CD4-positive, alpha-beta T cell treated with Interleukin-4 for 4 hours (primary cell): ENCODE measurements at places on chromosomes 3 and 15.

GRCh38 chr3:177807150-177807875 lies 610.0 kb upstream of the TBL1XR1 start:
- DNase-seq: no peak

GRCh38 chr3:125482406-125482805 lies 37.6 kb downstream of the SNX4 start:
- DNase-seq: no peak

GRCh38 chr3:113270068-113270467 lies 58.7 kb downstream of the BOC start:
- DNase-seq: no peak

DNA sequence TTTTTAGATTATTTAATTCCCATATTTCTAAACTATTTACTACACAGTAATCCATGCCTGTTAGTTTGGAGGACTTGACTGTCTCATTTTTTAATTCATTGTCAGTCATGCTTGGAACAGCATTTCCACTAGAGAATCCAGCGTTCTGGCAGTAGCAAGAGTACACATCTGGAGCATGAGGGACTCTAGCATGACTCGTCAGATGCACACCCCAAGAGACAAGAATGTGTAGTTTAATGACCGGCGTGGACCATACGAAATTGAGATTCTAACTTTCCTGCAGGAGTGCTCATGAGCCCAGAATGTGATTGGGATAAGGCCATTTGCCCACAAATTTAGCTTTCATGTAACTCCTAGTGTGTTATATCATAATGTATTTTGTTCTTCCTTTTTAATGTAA lies 48.9 kb downstream of the ASB7 start:
- no peak for DNase-seq

DNA sequence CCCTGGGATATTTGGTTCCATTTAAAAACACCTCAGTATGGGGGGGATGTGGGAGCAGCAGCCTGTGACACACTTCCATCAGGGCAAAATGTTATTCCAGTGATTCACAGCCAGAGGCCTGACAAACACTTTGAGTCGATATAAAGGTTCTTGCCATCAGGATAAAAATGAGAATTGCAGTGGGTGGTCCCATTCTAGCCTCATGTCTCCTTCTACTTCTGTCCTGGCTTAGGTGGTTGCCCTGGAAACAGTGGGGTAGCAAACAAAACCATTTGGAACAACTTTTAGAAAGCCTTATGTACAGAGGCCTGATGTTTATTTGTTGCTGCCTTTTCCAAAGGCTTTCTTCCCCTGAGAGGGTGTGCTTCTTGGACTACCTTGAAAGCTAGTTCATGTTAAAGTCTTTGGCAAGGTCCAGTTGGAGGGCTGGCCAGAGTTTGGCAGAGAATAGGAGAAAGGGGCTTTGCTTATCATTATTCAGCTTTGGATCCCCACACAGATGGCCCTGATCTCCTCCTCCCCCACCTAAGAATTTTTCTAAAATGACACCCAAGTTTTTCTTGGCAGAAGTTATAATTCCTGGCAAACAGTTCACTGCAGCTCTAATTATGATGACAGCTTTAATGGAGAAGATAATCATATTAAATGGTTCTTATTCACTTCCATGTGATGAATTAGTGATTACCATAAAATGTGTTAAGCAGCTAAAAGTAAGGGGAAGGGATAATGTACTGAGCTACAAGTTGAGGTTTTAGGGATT lies 84.2 kb upstream of the ZNF280D start:
- DNase-seq: no peak

DNA sequence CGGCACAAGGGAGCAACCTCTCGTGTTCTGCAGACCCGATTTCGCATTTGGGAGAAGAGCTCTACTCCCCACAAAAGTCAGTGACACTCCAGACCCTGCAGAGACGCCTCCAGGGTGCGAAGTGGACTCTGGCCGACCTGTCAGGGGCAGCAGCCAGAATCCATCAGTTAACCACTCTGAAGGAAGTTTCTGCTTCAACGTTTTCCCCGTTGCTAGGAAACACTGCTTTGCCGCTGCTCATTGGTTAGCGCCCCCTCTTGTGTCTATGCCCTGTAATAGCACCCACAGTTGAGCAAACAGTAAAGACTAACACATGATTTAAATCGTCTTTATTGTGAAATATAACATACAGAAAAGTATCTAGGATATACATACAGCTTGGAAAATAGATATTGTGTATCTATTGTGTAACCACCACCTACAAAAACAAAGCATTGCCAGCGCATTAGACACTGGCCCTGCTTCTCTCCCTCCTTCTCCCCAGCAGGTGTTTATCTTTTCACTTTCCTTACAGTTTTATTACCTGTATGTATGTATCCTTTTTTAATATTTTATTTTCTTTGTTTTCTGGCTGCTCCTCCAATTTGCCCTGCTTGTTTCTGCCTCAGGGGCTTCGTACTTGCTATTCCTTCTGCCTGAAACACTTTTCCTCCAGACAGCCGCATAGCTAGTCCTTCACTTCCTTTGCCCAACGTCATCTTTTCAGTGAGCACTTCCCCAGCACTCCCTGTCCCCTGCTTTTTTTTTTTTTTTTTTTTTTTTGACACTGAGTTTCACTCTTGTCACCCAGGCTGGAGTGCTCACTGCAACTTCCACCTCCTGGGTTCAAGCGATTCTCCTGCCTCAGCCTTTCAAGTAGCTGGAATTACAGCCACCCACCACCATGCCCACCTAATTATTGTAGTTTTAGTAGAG lies 38.8 kb downstream of the TMEM40 start:
- peak; percentile 83 for DNase-seq

- DNase-seq: no peak
Observed at GRCh38 chr3:122931636-122932035, 95.9 kb downstream of the SEMA5B start.

- DNase-seq: no peak
Observed at GRCh38 chr3:133941415-133941821, 45.7 kb upstream of the RAB6B start.

DNA sequence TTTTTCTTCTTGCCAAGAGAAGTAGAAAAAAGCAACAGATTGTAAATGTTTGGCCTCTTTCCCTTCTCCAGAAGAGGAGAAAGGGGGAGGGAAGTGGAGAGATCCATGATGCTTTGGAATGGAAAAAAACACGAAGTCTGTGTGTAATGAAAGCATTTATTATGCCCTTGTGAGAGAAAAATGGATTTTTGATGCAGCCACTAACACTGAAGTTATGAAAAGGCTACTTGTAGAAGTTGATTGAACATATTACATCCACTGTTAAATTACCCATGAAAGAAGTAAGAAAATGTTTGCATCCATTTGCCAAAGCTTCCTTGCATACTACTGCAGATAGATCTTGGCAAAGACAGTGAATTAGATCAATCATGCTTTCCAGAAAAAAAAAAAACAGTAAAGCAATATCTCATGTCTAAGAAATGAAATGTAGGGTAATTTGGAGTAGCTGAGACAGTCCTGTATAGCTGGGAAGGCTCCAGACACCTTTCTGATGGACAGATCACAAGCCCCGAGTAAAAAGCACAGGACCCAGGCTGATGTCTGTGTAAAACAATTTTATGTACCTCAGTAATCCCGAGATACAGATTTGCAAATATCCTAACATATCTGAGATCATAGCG lies 295.5 kb downstream of the PLOD2 start:
- no peak for DNase-seq

GRCh38 chr15:101006931-101007691 lies 88.0 kb downstream of the LRRK1 start:
- DNase-seq: peak; percentile 52

- DNase-seq: no peak
Observed at GRCh38 chr3:147304756-147305155, 101.6 kb downstream of the ZIC4 start.

DNA sequence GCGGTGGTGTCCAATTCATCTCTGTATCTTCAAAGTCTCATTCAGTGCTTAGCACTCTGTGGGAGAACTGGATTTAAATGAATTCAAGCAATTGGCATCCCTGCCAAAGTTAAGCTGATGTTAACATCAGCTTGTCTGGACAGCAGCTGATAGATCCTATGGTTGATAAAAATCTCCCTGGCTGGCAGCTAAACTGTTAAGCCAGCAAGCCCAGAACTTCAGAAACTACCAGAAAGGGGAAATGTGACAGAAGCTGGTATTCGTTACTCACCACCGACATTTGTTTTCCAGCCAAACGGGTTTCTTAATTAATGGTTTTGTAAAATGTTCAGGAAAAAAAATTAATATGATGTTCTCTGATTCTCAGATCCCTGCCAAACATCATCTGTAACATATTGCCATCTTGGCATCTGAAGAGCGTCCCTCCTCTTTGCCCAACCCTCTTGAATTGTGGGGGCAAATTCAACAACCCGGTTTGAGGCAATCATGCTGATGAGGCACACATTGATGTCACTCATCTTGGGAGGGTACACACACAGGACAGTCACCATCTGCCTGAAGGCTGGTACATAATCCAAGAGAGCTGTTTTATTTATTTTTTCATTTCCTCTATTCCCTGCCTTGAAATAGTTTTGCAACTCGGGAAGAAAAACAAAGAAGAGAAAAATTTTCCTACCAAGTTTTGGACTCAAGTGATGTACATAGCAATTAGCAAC lies 76.3 kb upstream of the ABHD17C start:
- no peak for DNase-seq

GRCh38 chr15:70344666-70345065 lies 246.9 kb upstream of the TLE3 start:
- no peak for DNase-seq

DNA sequence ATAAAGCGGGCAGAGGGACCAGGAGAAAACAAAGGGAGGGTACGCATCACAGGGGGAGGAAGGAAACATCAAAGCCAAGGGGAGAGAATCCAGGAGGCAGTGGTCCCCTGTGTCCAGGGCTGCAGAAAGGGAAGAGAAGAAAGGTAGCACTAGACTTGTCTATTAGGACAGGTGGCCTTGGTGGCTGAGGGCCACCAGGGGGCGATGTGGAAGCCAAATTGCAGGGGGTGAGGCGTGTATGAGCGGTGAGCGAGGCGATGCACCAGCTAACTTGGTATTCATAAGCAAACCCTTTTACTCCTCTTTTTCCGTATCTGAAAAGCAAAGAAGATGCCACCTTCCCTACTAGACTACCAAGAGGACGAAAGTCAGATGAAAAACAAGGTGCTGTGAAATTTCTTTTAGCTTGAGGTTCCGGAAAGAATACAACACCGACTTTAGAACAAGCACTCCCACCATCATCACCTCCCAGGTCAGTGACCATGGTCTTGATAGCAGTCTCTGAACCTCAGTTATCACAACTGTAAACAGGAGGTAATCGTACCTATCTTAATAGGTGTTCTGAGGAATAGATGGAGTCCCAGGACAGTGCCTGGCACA lies 654.4 kb upstream of the ADAMTS9 start:
- no peak for DNase-seq

- peak; percentile 39 for DNase-seq
Observed at GRCh38 chr3:30751610-30752299, 142.7 kb downstream of the GADL1 start.

DNA sequence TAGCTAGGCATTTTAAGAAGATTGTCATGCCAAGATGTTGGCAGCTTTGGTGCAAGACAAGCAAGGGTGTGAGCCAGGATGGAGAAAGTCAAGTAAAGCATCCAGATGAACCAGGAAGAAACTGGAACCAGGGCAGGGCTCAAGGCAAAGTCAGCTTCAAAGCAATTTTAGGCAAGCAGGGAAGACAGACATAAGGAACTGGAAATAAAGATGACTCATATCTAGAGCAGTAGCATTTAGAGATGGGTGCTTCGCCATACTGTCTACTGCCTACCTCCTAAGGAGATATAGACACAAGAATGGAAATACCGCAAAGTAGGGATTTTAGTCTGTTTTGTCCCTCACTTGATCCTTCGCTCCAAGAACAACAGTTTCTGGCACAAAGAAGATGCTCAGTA lies 59.9 kb downstream of the RYR3 start:
- no peak for DNase-seq

DNA sequence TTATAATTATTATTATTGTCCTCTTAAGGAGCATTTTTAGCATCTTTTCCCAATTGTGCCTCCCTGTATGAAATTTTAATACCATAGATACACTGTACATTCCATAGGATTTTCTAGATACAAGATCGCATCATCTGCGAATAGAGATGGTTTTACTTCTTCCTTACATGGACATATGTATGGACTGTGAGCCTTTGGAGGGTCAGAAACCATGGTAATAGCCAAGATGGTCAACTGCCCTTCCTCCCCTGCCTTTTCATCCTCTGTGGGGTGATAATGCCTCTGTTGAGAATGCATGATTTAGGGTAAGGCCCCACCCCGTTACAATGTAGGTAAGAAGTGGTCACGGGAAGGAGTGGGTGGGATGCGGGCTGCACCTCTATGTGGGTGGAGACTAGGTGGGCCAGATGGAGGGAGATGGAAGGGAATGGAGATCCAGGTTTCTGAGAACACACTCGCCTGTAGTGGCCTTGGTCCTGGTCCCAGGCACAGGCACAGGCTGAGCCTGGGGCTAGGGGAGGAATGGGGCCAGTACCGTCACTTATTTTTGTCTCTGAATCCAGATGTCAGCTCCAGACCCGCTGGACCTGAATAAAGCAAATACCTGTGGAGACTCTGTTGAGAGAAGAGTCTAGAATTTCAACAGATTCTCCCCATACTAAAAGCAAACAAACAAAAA lies 31.7 kb downstream of the GOLGA6A start:
- no peak for DNase-seq

- no peak for DNase-seq
Observed at GRCh38 chr15:52191207-52191606, at the start of gene GNB5. GNB5 (minus strand) TSS chr15:52191392; CDS start chr15:52184676, 6,716 bp downstream.

GRCh38 chr3:120908030-120908794 lies at the start of gene STXBP5L:
STXBP5L (plus strand) TSS chr3:120908205; CDS start chr3:120909579, 1,374 bp downstream.
- no peak for DNase-seq

- DNase-seq: no peak
Observed at GRCh38 chr3:193899001-193899400, 236.9 kb upstream of the HES1 start.

- no peak for DNase-seq
Observed at GRCh38 chr15:63987796-63988378, 58.4 kb downstream of the DAPK2 start.

DNA sequence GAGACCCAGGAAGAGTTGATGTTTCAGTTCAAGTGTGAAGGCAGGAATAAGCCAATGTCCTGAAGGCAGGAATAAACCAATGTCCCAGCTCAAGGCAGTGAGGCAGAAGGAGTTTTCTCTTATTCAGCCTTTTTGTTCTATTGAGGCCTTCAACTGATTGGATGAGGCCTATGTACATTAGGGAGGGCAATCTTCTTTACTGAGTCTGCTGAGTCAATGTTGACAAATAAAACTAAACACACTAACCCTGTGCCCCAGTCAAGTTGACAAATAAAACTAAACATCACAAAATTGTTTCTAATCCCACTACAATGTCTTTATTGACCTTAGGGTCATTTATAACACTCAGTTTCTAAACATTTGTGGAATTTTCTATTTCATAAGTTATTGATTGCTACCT lies 100.0 kb downstream of the CACNA2D3 start:
- DNase-seq: no peak

DNA sequence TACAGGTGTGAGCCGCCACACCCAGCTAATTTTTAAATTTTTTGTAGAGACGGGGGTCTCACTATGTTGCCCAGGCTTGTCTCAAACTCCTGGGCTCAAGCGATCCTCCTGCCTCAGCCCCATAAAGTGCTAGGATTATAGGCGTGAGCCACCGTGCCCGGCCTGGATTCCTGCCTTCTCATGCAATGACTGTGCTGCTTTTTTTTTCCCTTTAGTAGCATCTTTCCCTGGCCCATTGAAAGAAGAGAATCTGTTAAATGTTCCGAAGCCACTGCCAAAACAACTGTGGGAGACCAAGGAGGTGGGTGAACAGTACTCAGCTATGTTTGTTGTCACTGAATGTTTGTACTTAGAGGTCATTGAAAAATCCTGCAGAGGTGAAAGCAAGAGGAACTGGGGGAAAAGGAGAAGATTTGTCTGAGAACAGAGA lies 88.0 kb downstream of the CRTC3 start:
- DNase-seq: no peak
